ENCODE measurements at places on chromosomes 3 and 15.

GRCh38 chr3:140153736-140154135, 218.8 kb downstream of the CLSTN2 start:
- DNase-seq, result no peak

- DNase-seq, result no peak
Measured at GRCh38 chr3:86708893-86709292, 282.1 kb downstream of the VGLL3 start.

DNA sequence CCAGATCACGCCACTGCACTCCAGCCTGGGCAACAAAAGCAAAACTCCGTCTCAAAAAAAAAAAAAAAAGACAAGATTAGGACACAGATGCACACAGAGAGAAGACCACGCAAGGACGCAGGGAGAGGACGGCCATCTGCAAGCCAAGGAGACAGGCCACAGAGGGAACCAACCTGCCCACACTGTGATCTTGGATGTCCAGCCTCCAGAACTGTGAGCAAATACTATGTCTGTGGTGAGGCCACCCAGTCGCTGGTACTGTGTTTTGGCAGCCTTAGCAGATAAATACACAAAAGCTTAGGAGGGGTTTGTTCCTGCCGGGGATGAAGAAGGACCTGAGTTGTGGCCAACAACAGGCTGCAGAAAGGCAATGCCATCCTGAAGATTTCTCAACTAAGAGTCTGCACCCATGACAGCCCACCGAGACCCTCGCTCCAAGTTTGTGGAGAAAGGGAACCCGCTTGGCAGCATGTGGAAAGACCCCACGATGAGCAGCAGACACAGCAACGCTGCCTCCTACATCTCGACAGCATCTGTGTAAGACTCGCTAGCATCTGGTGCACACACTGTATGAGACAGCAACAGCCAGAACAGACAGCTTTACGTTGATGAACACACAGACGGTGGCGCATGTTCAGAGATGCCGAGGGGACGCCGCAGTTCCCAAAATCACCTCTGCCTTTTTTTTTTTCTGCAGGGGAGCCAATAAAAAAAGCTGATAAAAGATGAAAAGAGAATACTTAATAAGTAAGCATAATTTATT, 13.7 kb downstream of the CYFIP1 start:
- DNase-seq, result no peak

- no peak for DNase-seq
Measured at GRCh38 chr15:31840849-31841476, 189.4 kb upstream of the CHRNA7 start.

- DNase-seq, result peak; percentile 24
Measured at GRCh38 chr3:107241217-107241616, 136.0 kb upstream of the CCDC54 start.

GRCh38 chr3:111692593-111693552, 97.7 kb upstream of the ZBED2 start:
- DNase-seq, result no peak
